ENCODE measurements at places on chromosomes 7 and 10.

GRCh38 chr7:73623798-73624668 lies at the start of gene MLXIPL:
Gene MLXIPL (minus strand): TSS chr7:73624522. CDS start chr7:73624492, 30 bp downstream.
- DNase-seq, result peak; percentile 38

DNA sequence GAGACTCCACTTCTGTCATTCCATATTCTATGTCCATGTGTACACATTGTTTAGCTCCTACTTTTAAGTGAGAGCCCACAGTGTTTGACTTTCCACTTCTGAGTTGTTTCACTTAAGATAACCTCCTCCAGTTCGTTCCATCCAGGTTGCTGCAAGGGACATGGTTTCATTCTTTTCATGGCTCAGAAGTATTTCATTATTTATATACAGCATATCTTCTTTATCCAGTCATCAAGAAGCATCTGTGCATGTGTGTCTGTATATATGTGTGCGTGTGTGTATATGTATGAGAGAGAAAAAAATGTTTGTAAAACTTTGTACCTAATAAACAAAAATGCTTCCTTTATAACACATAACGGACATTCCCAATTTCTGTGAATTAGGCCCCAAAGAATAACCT lies 6.2 kb downstream of the SEC61A2 start:
- DNase-seq, result no peak

- DNase-seq, result no peak
These were observed 357.1 kb downstream of the PCLO start for GRCh38 chr7:82805527-82805960.

DNA sequence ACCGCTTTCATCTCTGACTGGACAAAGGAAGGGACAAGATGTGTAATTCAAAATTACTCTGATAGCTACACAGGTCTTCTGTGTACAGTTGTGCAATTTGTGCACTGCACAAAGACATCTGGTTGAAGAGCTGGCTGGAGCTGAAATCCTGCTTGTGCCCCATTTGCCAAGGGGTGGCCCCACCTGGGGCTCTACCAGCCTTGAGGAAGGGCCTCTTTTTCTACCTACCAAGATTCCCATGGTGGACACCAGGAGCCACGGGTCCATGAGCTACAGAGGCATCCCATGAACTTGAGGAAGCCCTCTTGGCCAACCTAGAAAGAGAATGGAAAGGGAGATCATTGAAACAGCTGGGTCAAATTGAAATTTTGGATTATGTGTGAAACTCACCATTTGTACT lies 43.2 kb downstream of the HHEX start:
- DNase-seq, result no peak

DNA sequence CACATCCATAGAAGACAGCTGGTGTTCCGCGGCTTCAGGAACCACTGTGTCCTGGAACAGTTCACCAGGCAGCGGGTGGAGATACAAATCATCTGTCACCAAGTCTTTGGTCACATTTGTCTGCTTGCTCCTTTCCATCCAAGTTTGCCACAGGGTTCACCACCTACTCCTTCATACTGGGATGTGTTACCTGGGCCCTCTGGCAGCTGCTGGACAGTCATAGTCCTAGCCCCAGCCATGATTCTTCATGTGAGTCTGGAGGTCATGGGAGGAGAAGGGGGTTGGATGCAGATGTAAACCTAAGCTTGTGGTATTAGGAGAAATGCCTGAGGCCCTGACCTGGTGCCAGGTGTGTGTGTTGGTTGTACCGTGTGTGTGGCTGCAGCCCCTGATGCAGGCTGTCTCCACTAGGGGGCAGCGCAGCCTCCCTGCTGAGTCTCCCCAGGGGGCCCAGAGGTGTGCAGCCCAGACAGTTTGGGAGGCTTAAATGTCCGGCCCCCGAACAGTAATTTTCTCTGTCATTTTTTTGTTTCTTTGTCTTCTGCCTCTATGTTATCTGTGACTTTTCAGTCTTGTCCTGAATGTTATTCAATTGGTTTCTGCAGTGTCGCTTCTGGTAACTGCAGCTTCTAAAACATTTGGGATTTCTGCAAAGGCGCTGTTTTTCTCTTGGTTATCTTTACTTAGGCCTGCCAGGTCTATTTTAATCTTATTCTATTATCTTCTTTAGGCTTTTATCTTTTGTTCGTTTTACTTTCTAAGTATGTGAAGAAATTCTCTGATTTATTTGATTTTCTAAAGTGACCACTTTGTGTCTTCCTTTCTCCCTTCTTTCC lies 14.8 kb downstream of the NPS start:
- no peak for DNase-seq

GRCh38 chr10:8043569-8044306 lies 10.8 kb upstream of the GATA3 start:
- DNase-seq, result no peak

DNA sequence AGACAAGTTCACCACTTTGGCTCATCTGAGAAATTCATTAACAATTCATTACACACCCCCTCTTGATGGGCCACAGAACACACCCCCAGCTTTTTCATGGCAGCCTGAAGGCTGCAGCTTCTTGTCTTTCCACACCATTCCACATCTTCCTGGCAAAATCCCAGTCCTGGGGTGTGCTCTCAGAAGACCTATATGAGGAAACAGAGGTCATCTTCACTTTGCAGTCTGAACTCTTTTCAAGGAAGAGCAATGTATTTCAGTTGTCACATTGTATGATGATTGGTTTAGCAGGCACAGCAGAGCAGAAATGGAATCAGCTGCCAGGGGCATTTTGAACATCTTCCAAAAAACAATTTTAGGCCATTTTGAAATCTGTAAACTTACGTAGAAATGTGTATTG lies 7.8 kb upstream of the LRRC27 start:
- DNase-seq, result no peak

DNA sequence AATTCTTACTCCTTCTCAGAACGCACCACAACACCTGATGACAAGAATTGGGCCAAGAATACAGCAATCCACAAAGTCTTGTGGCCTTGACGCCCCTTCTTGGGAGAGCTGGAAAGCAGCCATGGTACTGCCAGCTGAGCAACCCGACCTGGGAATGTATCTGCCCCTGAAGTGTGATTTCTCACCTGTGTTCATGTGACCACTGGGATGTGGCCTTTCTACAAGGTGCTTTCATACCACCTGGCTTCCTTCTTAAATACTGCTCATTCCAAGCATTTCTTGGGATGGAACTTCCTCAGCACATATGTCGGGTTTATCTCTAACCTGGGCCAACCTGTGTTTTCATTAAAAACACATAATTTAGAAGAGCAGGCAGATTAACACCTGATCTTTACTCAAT lies 72.1 kb downstream of the HTR7 start:
- DNase-seq, result no peak

DNA sequence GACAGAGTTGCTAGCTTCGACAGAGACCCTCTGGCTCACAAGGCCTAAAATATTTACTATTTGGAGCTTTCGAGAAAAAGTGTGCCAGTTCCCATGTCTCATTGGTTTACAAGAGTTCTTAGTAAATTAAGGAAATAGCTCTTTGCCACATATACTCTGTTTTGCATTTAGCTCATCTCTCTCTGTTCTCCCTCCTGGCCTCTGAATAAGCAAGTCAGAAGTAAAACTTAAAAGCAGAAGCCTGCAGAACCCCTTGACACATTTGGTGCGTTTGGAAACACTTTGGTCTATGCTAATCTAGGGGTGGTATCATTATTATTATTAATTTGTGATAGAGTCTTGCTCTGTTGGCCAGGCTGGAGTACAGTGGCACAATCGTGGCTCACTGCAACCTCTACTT lies 6.4 kb downstream of the CARD11 start:
- no peak for DNase-seq

GRCh38 chr10:98414932-98415730 lies at the start of gene PYROXD2:
Gene PYROXD2 (minus strand): TSS chr10:98415182. CDS start chr10:98415135, 47 bp downstream.
- DNase-seq, result peak; percentile 25

DNA sequence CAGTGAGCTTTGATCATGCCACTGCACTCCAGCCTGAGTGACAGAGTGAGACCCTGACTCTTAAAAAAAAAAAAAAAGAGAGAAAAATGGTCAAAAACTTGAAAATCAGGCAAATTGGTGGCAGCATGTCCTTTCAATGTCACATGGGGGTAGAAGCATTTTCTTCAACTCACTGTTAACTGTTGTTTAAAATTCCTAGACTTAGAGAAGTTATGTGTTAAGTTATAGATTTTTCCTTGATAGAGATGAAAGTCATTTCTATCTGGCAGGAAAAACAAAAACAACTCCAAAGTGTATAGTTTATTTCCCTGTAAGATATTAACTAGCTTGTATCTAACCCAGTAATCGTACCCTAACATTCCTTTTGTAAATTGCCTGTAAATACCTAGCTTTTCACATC lies 26.8 kb downstream of the LYZL2 start:
- DNase-seq, result no peak

DNA sequence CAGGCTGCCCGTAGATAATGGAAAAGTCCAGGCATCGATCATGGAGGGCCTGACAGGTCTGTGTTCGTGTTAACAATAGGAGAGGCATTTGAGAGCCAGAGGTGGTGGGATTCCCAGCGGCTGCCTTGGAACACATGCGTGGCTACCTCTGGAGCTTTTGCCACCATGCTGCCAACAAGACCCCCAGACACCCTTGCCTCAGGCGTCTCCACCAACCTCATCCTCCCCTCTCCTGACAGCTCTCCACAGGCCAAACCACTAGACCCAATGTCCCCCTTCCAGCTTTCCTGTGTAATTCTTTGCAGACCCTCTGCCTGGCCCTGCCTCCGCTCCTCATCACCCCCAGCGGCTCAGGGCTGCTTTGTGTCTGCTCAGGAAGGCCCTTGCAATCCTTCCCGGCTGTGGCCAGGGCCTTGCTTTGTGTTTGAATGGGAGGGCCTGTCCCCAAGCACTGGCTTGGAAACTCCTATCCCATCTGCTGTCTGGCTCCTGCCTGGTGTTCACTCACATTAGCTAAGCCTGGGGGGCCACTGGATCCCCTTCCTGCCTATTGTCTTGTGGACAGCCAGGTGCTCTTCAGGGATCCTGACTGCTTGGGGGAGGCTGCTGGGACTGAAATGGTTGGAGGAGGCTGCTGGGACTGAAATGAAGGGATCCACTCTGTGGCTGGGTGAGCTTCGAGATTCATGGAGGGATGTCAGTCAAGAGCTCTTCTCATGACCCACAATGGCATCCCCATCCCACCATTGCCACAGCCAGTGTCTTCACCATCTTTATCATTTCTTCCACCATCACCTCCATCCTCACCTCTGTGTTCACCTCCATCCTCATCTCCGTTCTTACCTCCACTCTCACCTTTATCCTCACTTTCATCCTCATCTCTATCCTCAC lies 60.8 kb upstream of the ELN start:
- no peak for DNase-seq

DNA sequence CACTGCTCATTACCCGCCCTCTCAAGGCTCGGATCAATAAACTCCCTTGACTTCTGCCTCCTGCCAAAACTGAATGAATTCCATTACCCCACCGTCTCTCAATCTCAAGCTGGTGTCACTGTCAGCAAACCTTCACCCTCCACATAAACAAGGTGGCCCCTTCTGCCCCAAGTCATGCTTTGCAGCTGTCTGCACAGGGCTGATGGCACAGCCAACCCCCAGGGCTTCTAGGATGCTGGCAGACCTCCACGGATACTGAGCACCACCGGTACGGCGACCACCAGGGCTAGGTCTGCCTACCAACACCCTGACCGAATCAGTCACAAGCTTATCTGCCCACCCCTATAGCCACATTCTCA lies 46.1 kb downstream of the PARD3 start:
- DNase-seq, result no peak

DNA sequence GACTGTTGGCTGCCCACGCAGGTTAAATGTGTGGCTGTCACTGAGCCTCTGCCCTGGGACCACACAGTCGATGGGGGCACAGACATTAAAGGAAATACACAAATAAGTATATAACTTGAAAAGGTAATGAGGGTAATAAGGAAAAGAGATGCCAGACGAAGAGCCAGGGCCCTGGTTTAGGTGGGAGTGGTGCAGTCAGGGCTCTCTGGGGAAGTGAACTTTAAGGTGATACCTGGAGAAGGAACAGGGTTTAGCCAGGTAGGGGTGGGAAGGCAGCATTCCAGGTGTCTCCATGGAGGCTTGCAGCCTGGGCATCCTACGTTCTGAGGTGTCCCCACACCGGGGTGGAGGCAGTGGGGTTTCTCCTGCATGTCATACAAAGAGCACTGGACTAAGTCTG lies 50.4 kb downstream of the UNC5B start:
- no peak for DNase-seq

- DNase-seq, result no peak
These were observed 1.8 kb upstream of the IGF2BP3 start for GRCh38 chr7:23472046-23472445.

Data from T follicular helper cell (primary cell).